Upper lobe of right lung (tissue), 1 donor: ENCODE measurements at places on chromosomes 16 and 17. TPM values are rescaled to one million over a fixed set of nuclear protein-coding genes. Genes with fewer than 3 reads are reported as not detected.
A peak's percentile ranks its signal among the peaks of the same experiment; 100 is the strongest.

The KRT28 gene
- total RNA-seq = not detected

The CACNA1G gene
- not detected for total RNA-seq

- peak within 1 kb of the TSS; percentile 47 for H3K27ac ChIP-seq
- peak; percentile 79 for DNase-seq
- no peaks in the 10 kb centered on the region for H3K27me3 ChIP-seq
- peaks cover 12% of the 10 kb centered on the region for H3K4me1 ChIP-seq
- peak within 1 kb of the TSS; percentile 70 for H3K4me3 ChIP-seq
- H3K36me3 ChIP-seq = no peaks in the 10 kb centered on the region
Observed at GRCh38 chr17:16353317-16354174, at the start of gene CENPV. TSS of gene CENPV (minus strand) at chr17:16353469. CDS start at chr17:16353436, 33 bp downstream.

DNA sequence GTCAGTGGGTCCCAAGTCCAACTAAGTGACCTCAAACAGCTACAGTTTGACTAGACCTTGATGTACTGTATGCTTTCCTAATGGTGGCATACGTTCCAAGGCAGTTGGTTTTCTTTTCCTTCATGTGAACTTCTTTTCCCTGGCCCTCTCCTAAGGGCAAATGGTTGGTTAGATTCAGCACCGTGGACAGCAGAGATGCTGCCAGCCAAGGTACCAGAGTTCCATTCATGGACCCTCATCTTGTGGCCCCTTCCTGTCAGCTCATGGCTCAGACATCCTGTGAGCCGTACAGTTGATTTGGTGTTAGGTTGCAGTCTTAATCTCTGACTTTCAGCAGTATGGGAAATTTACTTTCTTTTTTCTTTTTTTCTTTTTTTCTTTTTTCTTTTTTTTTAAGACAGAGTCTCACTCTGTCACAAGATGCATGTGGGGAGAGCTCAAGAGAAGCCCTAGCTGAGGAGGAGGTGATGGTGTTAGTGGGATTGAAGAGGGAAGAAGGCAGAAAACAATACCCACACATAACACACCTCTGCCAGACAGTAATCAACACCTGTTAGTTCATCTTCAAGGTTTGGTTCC lies 122.4 kb downstream of the USP31 start:
- no peaks in the 10 kb centered on the region for H3K4me1 ChIP-seq
- no peak overlapping the region for H3K4me3 ChIP-seq
- H3K36me3 ChIP-seq = no peaks in the 10 kb centered on the region
- H3K27me3 ChIP-seq = peaks cover 4% of the 10 kb centered on the region
- no peak overlapping the region for H3K27ac ChIP-seq

GRCh38 chr16:54957403-54958166 lies 26.9 kb downstream of the IRX5 start:
- H3K4me3 ChIP-seq = no peak overlapping the region
- H3K36me3 ChIP-seq = no peaks in the 10 kb centered on the region
- no peaks in the 10 kb centered on the region for H3K4me1 ChIP-seq
- no peak for DNase-seq
- no peak overlapping the region for H3K27ac ChIP-seq

GRCh38 chr17:82231562-82232321 lies 2.9 kb downstream of the SLC16A3 start:
- H3K27ac ChIP-seq = peak overlapping the region; percentile 91
- H3K36me3 ChIP-seq = peaks cover under 1% of the 10 kb centered on the region
- peak; percentile 94 for DNase-seq
- H3K4me1 ChIP-seq = peaks cover 47% of the 10 kb centered on the region
- no peaks in the 10 kb centered on the region for H3K27me3 ChIP-seq

DNA sequence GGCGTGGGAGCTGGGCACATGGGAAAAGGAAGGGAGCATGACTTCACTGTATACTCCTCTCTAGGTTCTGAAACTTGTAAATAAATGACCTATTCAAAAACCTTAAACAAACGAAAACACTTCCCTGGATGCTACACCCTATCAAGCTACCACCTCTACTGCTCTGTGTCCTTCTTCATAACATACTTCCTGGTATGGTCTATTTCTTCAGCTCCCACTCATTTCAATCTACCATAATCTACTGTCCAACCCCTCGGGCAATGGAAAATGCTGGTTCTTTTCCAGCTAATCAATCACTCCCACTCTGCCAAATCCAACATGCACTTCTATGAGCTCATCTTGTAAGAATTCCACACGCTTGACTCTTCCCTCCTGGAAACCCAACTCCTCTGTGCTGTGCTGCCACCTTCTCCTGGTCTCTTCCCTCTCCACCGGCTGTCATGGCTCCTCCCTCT lies 42.4 kb downstream of the AMFR start:
- peaks cover 74% of the 10 kb centered on the region for H3K36me3 ChIP-seq
- H3K27ac ChIP-seq = no peak overlapping the region
- H3K27me3 ChIP-seq = no peaks in the 10 kb centered on the region
- DNase-seq = no peak

GRCh38 chr16:79283578-79283977 lies 317.0 kb downstream of the MAF start:
- no peaks in the 10 kb centered on the region for H3K27me3 ChIP-seq
- H3K4me1 ChIP-seq = peaks cover 13% of the 10 kb centered on the region
- no peak for DNase-seq
- H3K27ac ChIP-seq = no peak overlapping the region
- no peak overlapping the region for H3K4me3 ChIP-seq
